ENCODE measurements at places on chromosomes 6 and 20.

DNA sequence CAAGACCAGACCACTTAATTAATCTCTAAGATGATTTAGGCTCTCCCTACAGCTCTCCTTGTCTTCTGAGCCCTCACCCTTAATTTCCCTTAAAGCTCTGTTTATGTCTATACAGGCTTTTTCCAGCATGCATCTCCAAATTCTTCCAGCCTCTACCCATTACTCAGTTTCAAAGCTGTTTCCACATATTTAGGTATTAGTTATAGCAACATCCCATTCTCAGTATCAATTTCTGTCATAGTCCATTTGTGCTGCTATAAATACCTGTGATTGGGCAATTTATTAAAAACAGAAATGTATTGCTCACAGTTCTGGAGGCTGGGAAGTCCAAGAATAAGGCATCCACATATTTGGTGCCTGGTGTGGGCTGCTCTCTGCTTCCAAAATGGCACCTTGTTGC, 2.3 kb upstream of the SERPINB1 start:
- no peak for DNase-seq

GRCh38 chr6:154359161-154359574, 2.6 kb upstream of the IPCEF1 start:
- no peak for DNase-seq

- DNase-seq: no peak
Observed at GRCh38 chr6:9540534-9541126, 874.2 kb downstream of the TFAP2A start.

GRCh38 chr6:133590814-133591213, 298.1 kb upstream of the TCF21 start:
- DNase-seq: no peak

- DNase-seq: no peak
Observed at GRCh38 chr6:90574610-90575009, 12.3 kb downstream of the MAP3K7 start.

DNA sequence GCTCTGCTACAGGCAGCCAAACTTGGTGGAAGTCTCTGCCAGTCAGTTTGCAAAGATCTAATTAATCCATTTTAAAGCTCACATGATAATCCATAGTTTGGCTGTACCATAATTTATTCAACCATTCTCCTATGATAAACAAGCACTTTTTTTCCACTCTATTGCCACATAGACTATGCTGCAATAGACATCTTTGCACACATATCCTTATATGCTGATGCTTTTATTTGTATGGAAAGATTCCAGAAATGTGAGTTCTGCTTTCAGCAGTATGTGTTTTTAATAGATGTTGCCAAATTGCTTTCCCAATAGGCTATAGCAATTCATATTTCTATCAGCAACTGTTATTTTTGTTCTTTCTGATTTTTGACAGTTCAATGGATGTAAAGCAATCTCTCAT, 628.0 kb downstream of the KIF16B start:
- no peak for DNase-seq

GRCh38 chr6:135274561-135275293, 93.6 kb downstream of the MYB start:
- no peak for DNase-seq

DNA sequence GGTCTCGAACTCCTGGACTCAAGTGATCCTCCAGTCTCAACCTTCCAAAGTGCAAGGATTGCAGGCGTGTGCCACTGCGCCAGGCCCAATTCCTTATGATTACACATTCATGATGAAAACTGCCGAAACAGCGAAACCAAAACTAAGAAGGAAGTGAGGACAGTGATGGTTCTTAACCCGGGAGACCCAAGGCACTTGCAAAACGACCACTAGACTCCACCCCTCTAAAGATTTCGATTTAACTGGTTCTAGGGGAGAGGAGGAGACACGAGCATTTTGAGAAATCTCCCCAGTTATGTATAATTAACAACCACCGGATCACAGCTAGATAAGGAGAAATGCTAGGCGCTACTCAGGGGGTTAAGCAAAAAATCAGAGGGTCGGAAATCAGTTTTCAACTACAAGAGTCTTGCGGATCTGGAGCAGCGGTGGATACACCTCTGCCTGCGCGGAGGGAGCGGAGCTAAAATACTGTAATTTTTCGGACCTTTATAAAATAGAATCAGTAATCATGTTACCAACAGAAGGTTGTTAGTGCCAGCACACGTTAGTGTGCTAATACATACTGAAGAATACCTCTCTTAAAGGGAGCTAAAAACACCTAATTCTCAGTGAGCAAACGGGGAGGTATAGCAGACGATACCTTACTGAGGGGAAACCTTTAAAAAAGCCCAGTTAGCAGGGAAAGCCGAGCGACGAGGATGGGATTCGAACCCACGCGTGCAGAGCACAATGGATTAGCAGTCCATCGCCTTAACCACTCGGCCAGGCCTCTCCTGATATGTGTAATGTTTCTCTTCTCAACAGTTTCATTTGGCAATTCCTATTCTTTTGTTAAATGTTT, 60.0 kb upstream of the BTN3A2 start:
- peak; percentile 75 for DNase-seq

DNA sequence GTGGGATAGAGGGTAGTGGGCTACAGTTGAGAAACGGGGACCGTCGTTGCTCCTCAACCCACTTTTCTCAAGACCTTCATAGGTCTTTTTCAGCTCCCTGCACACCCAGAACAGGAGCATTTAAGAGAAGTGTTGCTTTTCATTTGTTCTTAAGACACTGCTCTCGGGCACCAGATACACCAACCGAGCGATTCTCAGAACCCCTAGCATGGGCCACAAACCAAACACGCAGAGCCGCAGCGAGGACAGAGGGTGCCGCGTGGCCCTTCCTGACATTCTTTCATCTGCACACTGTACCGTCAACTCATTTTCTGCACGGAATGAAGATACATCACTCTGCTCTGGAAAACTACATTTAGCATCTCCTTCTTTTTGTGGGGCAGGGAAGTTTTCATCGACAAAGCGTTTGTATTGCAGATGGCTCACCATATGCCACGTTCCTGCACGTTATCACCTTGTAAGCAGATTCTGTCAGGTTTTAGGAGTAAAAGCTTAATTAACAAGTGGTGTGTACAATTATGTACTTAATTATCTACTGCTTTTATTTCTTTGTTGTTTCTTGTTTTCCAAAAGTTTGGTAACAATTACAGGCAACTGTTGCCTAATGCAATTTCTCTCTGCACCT, 70.4 kb upstream of the MLN start:
- DNase-seq: no peak

- no peak for DNase-seq
Observed at GRCh38 chr6:123338394-123338793, 298.4 kb downstream of the TRDN start.

GRCh38 chr6:36340618-36341454, 4.1 kb upstream of the BNIP5 start:
- DNase-seq: peak; percentile 78

GRCh38 chr6:2765896-2766766, 938 bp downstream of the WRNIP1 start:
- peak; percentile 54 for DNase-seq

GRCh38 chr6:98586163-98586562, 248.2 kb upstream of the POU3F2 start:
- DNase-seq: no peak

DNA sequence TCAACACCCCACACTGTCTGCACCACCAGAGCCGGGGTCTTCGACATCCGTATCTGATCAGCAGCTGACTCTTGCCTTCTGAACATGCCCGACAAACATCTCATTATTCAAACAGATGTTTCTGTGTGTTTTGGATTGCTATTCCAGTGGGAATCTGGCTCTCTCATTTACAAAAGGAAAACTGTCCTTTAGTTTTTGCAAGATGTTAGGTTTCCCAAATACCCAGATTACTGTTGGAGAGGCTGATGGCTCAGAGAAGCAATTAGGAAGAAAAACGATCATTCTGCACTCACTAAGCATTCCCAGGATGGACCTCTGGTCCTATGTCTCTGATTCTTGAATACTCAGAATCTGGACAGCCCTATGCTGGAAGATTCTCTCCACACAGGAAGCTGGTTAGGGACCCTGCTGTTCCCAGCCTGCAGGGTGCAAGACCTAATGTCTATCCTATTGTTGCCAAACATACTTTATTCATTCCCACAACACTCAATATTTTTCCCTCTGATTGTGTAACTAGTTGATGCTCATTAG, 532.9 kb downstream of the CDH26 start:
- no peak for DNase-seq

GRCh38 chr6:136720045-136720770, 72.1 kb downstream of the MAP3K5 start:
- DNase-seq: no peak

GRCh38 chr6:35406711-35407485, 45.2 kb upstream of the FANCE start:
- no peak for DNase-seq

GRCh38 chr6:13653296-13653695, 38.2 kb downstream of the NOL7 start:
- no peak for DNase-seq

- DNase-seq: no peak
Observed at GRCh38 chr20:36775196-36775595, 1.6 kb upstream of the DSN1 start.

- no peak for DNase-seq
Observed at GRCh38 chr6:1792989-1793388, 183.3 kb downstream of the FOXC1 start.

DNA sequence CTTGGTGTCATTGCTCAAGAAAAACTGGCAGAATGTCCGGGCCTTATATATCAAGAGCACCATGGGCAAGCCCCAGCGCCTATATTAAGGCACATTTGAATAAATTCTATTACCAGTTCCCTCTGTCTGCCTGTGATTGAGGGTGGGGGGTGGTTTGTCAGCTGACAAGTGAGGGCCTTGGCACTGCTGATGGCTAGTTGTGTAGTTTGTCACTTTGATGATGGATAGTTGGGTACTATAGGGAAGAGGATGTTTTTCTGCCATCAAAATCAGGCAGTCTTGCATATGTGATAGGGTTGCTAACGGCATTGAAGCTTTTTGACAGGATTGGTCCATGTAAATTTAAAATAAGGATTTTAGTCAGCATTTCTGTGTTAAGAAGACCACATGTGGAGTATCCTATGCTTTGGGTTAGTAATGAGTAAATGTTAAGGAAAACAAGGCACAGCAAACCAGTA, 2.5 kb downstream of the RPL10A start:
- no peak for DNase-seq

- DNase-seq: no peak
Observed at GRCh38 chr6:38146021-38146733, 326.6 kb downstream of the ZFAND3 start.

DNA sequence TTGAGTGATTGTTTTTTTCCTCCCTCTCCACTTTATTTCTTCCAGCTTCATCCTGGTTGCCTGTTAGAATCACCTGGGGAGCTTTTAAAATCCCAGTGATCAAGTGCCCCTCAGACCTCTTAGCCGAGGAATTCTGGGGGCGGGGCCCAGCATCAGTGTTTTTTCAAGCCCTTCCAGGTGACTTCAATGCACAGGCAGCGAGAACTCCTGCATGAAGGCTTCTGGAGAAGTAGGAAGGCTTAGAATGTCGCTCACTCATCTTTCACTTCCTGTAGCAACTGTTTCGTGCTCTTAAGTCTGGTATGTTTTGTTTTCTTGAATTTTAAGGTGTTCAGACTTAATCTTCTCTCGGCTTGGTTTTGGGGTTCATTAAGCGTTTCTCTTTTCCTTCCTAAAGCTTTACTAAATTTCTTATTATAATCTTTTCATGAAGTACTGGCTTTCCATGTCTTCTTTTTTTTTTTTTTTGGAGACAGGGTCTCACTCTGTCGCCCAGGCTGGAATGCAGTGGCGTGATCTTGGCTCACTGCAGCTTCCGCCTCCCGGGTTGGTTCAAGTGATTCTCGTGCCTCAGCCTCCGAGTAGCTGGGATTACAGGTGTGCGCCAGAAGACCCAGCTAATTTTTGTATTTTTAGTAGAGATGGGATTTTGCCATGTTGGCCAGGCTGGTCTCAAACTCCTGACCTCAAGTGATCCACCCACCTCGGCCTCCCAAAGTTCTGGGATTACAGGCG, 30.9 kb upstream of the TULP1 start:
- no peak for DNase-seq

GRCh38 chr6:104095661-104096416, 763.9 kb downstream of the HACE1 start:
- DNase-seq: no peak

GRCh38 chr6:91780270-91780669, 1193.4 kb upstream of the MAP3K7 start:
- DNase-seq: no peak

DNA sequence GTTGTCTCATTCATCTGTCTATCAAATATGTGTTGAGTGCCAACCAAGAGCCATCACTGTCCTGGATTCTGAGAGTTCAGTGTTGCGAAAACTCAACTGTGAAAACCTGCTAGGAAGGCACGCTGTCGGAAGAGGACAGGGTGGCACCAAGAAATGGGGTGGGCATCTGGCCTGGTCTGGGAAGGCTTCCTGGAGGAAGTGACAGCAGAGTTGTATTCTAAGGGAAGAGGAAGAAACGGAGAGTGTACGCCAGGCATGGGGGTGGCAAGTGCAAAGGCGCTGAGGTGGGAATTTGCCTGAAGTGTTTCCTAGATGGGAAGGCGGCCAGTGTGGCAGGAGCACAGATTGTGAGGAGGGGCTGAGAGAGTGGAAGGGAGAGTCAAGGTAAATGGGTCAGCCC, 91.2 kb downstream of the ANKRD60 start:
- no peak for DNase-seq

DNA sequence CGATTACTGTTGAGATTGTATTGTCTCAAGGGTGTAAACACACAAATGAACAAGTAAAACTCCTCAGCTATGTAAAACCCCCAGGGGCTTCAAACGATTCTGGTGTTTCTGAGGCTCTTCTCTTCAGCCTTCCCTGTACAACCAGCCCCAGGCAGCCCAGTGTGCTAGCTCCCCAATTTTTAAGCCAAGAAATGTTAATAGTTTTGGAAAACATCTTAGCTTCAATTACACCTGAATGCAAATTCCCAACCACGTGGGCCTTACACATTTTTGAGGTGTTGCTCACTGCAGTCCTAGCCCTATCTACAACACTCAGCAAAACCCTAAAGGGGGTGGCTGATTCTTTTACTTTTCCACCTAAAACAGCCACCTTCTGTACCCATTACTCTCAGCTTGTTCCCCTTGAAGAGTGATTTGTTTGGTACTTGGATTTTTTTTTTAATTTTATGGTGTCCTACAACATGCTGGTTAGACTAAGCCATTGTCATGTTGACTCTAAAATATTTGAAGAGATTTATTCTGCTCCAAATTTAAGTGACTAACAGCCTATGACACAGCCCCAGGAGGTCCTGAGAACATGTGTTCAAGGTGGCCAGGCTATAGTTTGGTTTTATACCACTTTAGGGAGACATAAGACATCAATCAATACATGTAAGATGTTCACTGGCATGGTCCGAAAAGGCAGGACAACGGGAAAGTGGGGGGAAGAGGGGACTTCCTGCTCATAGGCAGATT, 48.7 kb downstream of the ADAT2 start:
- no peak for DNase-seq

DNA sequence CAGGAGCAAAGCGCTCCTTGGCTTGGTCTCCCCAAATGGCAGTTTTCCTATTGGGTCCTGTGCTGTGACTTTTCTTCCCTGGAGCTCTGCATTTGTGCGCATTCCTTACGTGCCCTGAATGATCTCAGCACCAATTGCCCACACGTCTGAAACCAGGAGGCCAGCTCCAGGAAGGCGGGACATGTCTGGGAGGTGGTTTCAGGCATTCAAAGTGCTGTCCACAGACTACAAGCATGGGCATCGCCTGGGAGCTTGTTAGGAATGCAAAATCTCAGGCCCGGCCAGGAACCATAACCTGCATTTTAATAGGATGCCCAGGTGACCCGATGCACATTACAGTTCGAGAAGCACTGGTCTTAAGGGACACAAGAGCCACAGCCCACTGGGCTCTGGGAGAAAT, 239.6 kb downstream of the ANKRD60 start:
- no peak for DNase-seq

GRCh38 chr6:50410579-50410978, 302.7 kb upstream of the TFAP2D start:
- no peak for DNase-seq

Measured in activated naive CD4-positive, alpha-beta T cell treated with Interleukin-2 at 50 U/mL for 16 hours (primary cell).